ENCODE measurements at places on chromosomes 7 and 10.

DNA sequence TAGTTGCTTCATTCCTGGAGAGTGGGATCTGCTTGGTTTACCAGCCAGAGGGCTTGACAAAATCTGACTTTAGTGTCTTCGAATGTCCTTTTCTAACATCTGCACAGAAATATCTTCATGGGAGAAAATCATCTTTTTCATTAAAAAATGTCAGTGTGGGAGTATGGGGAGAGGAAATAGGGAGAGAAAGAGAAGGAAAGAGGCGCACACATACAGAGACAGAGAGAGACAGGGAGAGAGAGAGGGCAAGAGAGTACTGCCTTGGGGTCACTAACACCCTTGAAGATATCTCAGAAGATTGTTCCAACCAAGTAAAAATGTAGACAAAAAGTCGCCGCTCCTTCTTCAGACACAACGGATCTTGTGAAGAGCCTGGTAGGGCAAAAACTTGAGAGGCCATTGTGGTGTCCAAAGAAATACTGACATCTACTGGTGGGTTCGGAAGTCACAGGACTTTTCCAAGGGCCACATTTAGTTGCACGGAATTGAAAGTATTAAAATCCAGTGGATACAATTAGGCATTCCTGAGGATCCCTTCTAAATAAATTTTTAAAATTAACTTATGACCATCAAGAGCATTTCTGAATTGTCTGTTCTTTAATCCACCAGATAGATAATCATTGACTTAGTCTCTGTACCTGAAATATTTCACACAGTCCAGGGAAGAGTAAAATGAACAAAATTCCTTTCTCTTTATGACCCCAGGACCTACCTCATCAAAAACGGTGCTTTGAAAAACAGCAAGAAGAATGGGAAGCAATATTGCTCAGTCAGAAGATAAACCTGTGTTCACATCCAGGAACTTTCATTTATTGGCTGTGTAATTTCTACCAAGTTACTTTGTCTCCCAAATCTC is 29.7 kb downstream of the VIM start:
- DNase-seq, result peak; percentile 57

DNA sequence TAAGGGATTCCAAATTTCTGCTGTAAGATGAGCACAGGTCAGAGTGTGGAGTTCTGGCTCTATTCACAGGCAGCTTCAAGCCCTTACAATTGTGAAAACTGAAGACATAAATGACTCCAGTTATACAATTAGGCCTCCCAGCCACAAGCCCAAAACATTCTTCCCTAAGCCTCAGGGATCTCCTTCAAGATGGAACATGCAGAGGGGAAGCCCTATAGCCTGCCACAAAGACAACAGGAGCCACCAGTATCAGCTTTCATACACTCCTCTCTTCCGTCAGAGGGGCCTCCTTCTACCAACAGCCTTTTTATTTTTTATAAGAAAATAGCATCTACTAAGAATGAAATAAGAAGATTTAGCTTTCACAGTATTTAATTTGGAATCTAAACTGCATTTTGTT is 46.5 kb downstream of the DLD start:
- DNase-seq, result no peak

DNA sequence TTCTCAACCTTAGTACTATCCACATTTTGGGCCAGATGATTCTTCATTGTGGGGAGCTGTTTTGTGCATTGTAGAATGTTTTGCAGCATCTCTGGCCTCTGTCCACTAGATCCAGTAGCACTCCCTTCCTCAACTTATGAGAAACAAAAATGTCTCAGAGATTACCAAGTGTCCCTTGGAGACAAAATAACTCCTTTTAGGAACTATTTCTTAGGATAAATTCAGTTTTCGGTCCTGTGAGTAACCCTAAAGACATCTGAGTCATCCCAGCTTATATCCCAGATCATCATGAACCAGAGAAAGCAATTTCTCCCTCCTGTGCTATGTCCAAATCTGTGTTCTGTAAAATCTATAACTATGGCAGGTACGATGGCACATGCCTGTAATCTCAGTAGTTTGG is 266.6 kb upstream of the PHYHIPL start:
- DNase-seq, result no peak

- DNase-seq, result no peak
Observed at GRCh38 chr10:24153537-24153936, 55.4 kb upstream of the KIAA1217 start.

DNA sequence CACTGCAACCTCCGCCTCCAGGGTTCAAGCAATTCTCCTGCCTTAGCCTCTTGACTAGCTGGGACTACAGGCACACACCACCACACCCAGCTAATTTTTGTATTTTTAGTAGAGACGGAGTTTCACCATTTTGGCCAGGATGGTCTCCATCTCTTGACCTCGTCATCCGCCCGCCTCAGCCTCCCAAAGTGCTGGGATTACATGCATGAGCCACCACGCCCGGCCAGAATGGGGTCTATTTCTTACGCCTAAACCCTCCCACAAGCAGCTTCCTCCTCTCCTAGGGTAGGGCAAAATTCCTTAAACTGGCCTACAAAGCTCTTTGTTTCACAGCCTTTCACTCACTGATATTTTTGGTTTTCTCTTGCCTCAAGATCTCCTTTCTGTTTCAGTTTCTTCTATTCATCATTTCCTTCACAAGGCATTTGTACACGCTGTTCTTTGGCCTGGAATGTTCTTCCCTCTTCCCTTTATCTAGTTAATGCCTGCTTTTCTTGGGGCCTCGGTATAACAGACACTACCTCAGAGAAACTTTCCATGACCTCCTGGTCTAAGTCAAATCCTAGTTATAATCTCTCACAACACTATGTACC is 6.7 kb downstream of the CPEB3 start:
- no peak for DNase-seq

GRCh38 chr10:69335063-69335587 is 56.8 kb downstream of the HK1 start:
- DNase-seq, result no peak

GRCh38 chr10:82538272-82538671 is 663.3 kb downstream of the NRG3 start:
- no peak for DNase-seq

DNA sequence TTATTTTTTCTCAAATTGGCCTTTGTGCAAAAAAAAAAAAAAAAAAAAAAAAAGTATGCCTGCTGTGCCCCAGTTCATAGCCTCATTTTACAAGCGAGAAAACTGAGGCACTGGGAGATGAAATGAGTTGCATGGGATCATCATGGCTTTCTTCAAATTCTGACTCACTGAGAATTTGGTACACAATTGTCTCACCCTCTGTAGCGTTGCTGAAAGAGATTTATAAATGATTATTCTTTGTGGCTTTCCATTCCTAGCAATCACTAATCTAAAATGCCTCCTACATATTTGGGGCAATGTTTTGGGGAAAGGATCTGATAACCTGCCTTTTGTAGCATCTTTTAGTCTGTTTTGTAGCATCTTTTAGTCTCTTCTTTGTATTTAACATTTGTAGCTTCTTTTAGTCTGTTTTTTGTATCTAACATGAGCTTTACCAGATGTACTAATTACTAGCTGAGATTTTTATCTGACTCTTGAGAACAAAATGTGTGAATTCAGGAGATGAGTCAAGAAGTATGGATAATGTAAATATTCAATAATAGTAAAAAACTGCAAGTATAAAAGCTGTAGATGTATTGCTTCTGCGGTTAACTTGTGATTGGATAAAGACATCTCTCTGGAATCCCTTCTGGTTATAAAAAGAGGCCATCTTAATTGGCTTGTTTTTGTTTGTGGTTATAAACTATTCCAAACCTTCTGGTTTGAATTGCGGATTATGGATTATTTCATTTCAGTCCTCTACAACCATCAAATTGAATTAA is 161.4 kb downstream of the ARID5B start:
- DNase-seq, result no peak

DNA sequence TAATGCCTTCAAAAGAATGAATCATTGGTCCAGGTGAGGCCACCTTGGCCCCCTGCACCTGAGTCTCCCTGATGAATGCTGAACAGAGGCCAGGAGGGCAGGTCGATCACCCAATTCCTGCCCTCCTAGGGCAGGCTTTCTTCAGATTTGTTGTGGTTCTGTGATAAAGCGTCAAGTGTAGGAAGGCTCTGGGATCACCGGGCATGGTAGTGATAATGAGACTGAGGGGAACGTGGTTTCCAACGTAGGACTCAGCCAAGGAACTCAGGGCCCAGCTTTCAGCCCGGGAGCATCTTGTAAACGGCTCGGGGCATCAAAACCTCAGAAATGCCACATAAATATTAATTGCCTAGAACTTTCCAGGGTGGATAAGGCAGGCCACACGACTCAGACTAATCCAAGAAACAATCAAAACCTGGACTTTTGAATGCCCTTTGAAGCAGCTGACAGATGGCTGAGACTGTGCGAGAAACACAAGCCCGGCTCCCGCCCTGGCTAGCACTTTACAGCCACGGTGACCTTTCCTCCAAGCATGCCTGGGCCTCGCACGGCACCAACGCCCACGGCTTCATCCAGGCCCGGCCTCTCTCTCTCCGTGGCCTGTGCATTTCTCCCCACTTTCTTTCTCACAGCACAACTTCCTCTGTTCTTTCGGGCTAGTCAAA is 239.3 kb upstream of the GRB10 start:
- peak; percentile 21 for DNase-seq

DNA sequence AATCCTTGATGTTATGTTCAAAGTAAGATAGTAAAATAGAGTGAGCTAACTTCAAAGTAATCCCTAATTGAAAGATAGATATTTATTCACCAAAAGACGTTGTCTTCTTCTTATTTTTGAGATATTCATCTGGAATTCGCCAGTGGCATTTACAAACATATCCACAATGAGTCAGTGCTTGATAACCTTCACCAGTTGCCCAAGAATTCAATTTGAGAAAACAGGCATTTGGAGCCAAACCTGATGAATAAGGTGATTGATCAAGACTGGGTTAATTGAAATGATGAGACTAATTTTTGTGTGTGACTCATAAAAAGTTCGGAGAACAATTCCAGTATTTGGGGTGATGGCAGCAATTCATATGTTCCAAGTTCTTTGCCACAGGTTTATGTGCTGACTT is 344.0 kb downstream of the ARL4A start:
- DNase-seq, result no peak

- no peak for DNase-seq
Observed at GRCh38 chr10:119371704-119372663, 164.6 kb downstream of the GRK5 start.

GRCh38 chr7:74230446-74231231 is 20.8 kb downstream of the LAT2 start:
- no peak for DNase-seq

DNA sequence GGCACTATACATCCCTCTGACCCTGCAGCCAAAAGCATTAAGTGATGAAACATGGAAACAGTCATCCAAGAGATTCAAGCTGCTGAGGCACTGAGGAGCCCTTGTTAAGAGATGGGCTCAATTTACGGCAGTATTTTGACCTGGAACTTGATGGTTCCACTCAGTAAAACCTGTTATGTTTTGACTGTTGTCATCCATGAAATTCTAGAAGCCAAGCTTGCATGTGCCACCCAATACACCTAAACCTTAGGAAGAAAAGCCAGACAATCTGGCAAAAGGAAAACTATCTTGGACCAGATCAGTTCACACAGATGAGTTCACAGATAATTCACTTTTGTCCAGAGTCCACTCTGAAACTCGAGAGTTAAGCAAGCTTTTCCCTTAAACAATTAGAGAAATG is 53.2 kb downstream of the ICA1 start:
- DNase-seq, result no peak

DNA sequence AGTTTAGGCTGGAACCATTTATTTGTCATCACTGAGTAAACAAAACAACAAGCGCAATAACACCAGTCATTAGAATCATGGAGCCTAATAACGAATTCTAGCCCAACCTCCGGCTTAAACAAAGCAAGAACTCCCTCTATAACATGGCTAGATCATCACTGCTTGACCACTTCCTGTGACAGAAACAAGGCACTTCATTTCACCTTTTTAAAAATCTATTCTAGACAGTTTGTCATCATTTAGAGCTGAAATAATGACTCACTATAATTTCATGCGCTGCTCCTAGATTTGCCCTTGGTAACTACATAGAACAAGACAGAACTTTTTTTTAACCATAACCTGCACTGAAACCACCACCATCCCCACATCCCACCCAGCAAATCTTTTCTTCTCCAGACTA is 81.3 kb downstream of the OSBPL3 start:
- DNase-seq, result no peak

DNA sequence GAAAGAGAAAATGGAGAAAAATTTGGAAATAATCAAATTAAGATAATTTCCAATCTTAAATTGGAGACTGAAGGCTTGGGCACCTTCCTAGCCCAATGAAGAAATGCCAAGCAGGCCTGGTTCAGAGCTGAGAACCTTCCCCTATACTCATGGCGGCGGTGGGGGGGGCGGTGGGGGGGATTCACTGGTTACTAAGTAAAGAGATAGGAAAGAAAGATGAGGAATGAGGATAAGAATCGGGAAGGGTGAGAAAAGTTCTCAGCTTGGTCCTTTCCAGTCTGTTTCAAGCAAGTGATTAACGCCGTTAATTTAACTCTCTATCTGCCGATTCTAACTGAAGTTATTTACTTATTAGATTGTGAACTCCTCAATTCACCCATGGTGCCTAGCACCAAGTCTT is 41.5 kb downstream of the DPY19L1 start:
- DNase-seq, result no peak

DNA sequence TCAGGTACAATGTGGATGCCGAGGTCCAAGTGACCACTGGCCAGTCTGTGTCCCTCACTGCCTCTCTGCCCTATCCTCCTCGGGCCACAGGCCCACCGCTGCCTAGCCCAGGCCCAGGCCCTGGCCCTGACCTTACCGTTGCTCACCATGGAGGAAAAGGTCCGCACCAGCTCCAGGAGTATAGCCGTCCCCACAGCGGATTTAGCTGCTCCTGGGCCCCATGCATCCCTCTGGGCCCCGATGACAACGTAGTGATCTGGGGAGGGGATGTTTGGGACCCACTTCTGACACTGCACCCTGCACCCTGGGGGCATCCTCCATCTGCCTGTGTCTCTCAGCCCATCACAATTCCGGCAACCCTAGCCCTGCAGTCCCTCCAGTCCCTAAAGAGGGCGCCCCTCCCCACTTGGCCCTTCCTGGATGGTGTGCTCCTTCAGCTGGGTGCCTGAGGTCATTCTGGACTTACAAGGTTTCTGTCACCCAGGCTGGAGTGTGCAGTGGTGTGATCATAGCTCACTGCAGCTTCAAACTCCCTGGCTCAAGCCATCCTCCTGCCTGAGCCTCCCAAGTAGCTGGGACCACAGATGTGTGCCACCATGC is 12.1 kb downstream of the TFR2 start:
- peak; percentile 80 for DNase-seq

GRCh38 chr10:49309691-49310411 is 10.9 kb downstream of the C10orf71 start:
- DNase-seq, result no peak

DNA sequence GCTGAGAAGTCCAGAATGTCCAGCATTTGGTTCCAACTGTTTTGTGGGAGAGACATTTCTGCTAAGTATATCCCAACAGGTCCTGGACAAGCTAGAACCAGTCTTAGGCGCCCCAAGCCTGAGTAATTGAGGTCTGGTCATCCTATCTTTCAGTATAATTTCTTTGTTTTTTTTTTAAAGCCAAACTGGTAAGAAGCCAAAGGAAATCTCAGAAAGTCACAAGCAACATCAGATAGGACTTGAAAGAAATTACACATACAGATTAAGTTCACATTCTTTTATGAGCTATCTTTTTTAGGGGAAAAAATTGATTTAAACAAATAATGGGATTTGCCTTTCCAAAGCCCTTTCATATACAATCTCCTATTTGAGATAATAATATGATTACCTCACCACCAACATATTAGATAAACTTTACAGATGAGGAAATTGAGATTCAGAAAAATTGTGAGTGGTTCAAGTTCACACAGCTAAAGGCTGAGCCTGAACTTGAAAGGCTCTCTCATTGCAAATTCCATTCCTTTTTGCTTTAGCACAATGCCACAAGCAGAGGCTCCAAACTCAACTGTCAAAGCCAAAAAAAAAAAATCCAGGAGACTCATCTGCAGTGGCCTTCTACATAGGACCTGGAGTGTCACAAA is 15.0 kb downstream of the PDLIM1 start:
- no peak for DNase-seq
